ENCODE measurements at places on chromosomes 2 and 18.

DNA sequence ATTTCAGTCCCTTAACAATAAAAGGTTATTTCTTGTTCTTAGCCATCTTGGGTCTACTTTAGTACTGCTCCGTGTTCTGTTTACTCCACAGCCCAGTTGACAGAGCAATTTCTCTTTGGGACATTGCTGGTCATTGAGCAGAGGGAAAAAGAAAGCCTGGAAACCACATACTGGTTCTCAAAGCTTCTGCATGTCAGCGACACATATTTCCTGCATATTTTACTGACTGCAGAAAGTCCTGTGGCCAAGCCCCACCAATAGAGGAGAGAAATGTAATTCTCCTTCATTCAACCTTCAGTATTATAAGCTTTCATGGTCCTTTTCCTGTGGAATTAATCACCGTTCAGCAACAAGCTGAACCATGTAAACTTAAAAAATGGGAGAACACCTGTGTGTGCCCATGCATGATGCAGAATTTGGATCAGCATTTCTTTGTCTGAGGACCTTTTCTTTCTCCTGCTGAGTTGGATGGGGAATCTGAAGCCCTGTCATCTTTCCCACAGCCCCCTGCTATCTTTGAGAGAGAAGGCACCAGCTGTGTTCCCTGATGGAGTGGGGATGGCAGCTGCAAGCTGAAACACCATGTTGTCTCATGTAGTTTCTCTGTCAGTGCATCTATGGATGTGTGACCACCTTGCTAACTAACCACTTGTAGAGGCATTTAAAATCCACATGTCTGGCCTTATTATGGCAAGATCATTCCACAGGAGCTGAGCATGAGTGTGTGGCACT, 431.6 kb downstream of the MEIS1 start:
- no peak for DNase-seq

DNA sequence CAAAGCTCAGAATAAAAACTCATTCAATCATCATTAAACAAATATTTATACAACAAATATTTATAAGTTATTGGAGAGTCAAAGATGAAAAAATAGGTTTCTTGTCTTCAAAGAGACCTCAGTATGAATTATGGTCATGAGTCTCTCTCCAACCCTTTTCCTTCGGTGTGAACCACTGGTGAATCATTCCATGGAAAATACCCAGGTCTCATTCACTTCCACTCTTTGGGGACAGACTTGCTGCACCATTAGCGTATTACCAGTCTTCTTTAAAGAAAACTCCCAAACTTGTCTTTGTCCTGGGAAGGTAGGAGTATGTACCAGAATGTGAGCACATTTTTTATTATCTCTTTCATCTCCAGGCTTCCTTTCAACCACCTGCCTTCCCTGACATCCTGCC, 257.4 kb upstream of the RBMS1 start:
- no peak for DNase-seq

DNA sequence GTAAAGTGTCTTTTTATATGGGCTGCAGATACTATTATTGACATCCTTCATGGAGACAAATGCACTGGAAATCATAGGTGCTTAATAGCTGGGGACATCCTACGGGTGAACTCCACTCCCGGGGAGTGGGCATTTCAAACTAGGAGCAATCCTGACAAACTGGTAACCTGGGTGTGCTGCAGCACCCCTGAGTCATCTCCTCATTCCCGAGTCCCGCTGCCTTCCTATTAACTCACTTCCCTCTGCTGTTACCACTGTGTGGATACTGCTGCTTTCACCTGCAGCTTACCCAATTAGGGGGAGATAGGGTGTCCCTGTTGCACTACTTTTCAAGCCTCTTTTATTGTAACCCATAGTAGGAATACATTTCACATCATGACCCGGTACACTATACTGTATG, 134.2 kb downstream of the RAPGEF4 start:
- DNase-seq, result no peak

- no peak for DNase-seq
These were observed 50.0 kb downstream of the NAB1 start for GRCh38 chr2:190698895-190699294.

- no peak for DNase-seq
These were observed 401.7 kb upstream of the HS6ST1 start for GRCh38 chr2:128720080-128721022.

DNA sequence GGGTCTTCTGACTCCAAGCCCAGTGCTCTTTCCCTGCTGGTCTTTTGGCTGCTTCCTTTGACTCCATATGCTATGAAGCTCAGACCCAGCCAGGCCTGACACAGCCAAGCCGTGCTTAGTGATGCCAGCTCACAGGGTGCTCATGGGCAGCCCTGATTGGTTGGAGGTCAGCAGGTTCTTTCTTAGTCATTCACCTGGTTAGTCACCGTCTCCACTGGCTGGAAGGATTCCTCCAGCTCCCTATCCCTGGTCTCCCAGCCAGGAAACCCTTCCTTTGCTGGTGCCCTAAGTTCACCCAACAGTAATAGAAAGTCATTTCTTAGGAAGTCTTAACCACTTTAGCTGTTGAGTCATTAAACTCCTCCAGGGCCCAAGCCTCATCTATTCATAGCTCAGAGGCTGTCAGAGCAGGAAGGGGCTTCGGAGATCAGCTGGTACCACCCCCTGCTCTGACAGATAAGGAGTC, 3.9 kb downstream of the KCNK3 start:
- DNase-seq, result peak; percentile 19

- no peak for DNase-seq
These were observed 27.5 kb downstream of the ZNF407 start for GRCh38 chr18:74625157-74625556.

DNA sequence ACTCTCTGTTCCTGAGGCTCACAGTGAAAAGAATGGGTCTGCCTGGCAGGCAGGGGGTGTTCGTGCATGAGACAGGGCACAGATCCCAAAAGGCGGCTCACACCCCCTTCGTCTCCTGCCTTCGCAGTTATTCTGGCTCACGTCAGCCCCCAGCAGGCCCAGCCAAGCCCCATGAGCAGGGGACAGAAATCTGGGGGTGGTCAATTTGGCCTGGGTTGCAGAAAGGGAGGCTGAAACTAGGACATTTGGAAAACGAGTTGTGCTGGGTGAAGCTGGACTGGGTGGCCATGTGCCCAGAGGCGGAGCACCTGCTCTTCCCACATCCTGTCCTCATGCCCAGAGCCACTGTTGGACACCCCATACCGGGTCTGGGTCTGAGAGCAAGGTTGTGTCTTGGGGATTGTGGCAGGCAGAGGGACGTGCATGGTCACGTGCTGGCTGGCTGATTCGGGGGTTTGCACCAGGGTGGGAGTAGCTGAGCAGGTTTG, 99.0 kb upstream of the MCFD2 start:
- no peak for DNase-seq

DNA sequence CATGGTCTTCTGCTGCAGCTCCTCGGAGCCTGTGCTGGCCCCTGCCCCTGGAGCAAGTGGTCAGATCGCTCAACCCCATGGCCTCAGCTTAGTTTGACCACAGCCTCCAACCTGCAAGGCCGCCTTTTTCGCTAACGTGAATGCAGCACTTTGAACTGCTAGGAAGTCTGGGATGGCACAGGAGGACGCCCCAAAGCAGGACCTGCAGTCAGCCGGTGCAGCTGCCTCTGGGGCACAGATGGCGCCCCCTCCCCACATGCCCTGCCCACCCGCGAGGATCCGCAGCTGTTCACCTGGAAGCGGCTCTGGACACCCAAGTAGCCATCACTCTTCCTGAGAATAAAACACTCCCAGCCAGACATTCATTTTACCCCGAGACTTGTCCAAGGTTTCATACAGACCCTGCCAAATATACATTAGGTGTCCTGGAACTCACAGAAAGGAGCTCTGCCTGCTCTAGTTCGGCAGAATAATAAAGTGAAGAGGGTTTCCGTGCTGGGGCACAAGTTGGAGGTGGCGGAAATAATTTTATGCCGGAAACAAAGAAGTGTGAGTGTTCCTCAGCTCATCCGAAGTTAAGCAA, 510.1 kb downstream of the EIPR1 start:
- no peak for DNase-seq

- no peak for DNase-seq
These were observed 47.2 kb downstream of the DCC start for GRCh38 chr18:52387175-52387574.

- DNase-seq, result no peak
These were observed 59.7 kb upstream of the NABP1 start for GRCh38 chr2:191618046-191618780.

DNA sequence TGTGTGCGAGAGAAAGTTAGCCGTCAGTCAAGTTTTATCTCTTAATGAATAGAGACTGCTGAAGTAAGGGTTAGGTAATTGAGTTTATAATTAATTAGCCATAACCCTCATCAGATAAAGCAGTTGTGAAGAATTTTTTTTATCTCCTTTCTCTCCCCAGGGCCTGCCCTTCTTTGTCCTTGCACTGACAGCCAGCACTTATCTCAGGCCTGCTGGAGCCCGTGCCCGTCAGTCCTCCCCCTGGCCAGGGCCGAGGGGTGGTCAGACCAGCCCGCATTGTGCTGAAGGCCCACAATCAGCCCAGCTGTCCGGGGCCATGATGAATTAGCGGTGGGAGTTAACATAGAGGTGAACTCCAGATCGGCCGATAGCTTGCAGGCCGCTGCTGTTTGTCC, 315.7 kb downstream of the GBX2 start:
- DNase-seq, result no peak

- no peak for DNase-seq
These were observed 88.5 kb upstream of the CCDC150 start for GRCh38 chr2:196551014-196551413.

DNA sequence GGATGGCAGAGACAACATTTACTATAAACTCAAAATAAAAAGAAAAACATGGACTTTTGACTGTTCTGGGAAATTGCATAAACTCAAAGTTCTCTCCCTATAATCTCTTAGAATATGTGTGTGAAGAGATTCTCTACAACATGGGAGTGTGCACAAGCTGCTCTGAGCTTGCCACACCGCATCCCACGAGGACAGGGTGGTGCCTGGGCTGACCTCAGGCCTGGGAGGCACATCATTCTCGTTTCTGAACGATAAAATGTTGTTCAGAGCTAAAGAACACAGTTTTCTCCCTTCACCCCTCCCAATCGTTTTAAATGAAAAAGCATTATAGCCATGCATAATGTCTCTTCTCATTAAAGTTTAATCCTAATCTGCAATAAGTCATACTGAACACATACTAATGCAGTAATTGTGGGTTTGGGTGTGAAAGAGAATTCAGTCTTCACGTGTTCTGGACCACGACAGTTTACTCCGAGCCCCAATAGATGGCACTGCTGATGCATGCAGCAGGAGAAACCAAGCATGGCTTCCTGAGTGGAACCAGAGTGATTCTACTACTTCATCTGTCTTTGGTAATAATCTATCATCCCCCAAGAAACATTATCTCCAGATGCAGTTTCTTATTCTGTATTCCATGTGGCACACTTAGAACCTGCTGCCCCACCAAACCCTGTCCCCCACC, 46.9 kb upstream of the LAMA1 start:
- DNase-seq, result no peak

- no peak for DNase-seq
These were observed 214.4 kb upstream of the EPC2 start for GRCh38 chr2:148430101-148430500.

GRCh38 chr2:215906458-215906857, 106.9 kb downstream of the MREG start:
- no peak for DNase-seq

DNA sequence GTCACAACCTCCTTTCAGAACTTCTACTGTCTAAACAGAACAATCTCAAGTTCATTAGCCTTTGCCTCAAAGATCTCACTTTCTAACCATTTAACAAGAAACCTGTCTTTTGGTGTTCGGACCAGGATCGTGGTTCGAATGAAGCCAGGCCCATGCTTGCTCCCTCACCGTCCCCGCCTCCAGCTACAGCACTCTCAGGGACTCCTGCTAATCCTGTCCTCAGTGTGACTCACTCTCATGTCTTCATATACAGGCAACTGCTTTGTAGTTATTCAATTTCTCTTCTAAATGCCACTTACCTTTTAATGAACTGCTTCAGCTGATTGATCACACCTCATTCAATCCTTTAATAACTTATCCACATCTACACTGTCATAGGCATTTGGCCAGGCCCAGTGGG, 15.8 kb downstream of the SERTAD2 start:
- DNase-seq, result no peak

DNA sequence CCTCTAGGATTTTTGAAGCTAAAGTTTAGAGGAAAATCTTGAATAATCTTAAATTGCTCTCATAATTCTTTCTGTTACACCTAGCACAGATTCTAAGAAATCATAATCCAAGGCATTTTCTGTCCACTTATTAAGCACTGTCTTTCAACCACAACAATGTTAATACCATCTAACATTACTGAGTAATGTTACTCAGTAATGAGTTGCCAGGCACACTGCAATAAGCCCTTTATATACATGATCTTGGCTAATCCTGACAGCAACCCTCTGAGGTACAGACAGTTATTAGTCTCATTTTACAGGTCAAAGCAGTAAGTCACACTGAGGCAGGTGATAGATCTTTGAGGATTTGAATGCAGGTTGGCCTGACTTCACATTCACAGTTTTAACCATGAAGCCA, 291.9 kb downstream of the ALK start:
- no peak for DNase-seq

GRCh38 chr2:13114391-13114790, 397.7 kb downstream of the TRIB2 start:
- DNase-seq, result no peak

GRCh38 chr2:10438688-10439087, 9.4 kb downstream of the ODC1 start:
- DNase-seq, result no peak

DNA sequence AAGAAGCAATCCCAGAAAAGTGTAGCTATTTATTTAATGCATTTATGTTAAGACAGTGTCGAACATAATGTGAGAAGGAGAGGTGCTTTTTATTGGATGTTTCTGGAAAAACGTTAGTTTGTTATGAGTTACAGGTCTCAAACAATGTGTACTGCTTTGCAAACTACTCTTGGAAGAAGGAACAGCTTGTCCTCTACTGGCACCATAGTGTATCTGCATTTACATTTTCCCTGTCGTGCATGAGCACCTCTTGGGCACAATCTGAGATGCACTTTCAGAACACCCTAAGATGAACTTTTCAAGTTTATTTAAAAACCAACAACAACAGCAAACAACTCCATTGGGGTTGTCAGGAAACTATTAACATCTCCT, 22.8 kb downstream of the CCNYL1 start:
- no peak for DNase-seq

Measured in stimulated activated CD4-positive, alpha-beta T cell treated with anti-CD3 and anti-CD28 coated beads, Interleukin-1b, Interleukin-23, amount 100 ng/mL, for 48 hours (primary cell).